ENCODE measurements at places on chromosomes 13 and 19.

DNA sequence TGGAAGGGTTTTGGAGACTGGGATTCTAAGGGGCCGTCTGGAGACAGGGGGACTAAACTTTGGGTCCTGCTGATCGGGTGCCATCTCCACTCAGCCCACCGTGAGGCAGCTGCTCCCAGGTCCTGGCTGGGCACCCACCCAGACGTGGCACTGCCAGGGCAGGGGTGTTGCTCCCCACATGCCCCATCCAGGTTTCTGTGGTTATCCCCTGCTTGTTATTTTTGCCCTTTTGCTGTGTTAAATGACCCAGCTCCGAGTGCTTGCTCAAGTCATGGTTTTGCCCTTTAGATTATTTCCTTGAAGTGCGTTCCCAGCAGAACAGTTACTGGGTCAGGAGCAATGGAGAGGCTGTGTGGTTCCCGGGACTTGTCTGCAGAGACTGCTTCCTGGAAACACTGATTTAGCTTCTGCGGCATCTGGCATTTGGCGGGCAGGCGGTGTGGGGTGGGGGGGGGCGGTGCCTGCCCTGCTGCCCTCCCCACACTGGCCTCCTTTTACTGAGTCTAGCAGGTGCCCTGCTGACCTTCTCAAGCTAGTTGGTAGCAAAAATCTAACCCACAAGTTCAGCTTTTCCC lies 1.9 kb downstream of the RAB11B start:
- no peak for DNase-seq

DNA sequence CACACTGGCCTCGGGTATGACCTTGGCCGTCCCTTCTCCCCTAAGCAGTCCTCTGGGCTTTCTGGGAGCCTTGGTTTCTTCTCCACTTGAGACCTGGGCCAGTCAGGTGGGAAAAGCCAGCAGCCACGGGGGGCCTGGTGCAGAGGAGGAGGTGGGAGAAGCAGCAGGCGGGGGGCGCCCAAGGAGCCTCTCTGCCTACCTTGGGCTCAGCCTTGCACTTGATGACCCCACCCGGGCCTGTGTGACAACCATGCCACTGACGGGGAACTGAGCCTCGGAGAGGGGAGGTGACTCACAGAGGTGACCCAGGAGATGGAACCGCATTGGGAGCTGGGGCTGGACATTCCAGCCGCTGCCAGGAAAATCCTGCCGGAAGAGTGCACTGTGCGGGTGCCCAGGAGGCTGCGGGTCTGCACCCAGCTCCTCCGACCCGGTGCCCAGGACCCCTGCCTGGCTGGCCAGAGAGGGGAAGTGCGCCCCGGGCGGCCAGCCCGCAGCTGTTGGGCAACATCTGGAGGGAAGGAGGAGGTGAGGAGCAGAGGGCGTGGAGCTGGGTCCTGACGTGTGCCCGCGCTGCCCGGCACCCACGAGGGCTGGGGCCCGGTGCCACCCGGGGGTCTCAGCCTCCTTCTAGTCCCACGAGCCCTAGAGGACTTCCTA lies 23.4 kb upstream of the SLC7A10 start:
- no peak for DNase-seq

GRCh38 chr19:2186071-2186846 lies 22.5 kb downstream of the DOT1L start:
- no peak for DNase-seq

GRCh38 chr19:41421314-41421713 lies 5.9 kb downstream of the B3GNT8 start:
- DNase-seq, result no peak

GRCh38 chr19:1921326-1921725 lies 16.1 kb downstream of the ADAT3 start:
- DNase-seq, result no peak

GRCh38 chr19:13899393-13899792 lies 6.5 kb downstream of the BRME1 start:
- no peak for DNase-seq

Measured in stimulated activated CD4-positive, alpha-beta T cell treated with anti-CD3 and anti-CD28 coated beads, Interleukin-1b, Interleukin-23, amount 100 ng/mL, for 1 hour (primary cell).